OCI-LY7 (cell line): ENCODE measurements at places on chromosomes 7 and 10.

DNA sequence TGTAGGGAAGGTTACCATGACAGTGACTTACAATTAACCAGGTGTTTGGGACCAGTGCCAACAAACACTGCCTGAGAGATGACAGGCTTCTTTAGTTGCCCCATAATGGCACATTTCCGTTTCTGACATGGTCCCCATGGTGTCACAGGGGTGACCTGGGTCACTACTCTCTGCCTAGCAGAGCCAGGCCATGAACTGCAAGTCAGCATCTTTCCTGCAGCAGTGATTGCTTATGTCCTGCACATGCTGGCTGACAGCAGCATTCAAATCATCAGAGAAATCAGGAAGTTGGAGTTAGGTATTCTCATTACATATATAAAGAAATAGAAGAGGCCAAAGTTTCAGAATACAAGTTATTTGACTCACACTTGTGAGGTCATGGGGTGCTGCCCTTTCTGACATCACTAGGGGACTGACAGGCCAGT, 47.1 kb upstream of the ZNRF2 start:
- DNase-seq: peak; percentile 54

- DNase-seq: no peak
These were observed 7.1 kb upstream of the TEX36 start for GRCh38 chr10:125689955-125690569.

- DNase-seq: no peak
These were observed 15.3 kb upstream of the PAX2 start for GRCh38 chr10:100729862-100730724.

DNA sequence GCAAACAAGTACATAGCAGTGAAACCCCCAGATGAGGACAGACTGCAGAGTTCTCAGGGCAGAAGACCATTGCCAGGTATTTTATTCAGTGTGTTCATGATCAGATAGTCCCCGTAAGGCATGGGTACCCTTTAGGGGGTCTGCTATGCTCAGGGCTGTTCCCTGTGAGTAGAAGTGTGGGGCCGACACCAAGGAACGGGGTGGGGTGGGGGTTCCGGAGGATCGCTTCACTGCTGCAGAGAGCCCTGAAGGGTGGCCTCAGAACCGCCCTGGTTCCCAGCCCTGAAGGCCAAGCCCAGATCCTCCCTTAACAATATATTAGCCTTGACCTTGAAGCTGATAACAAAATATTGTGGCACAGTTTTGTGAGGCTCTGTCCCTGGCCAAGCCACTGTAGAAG, 89.6 kb downstream of the ACTR3B start:
- no peak for DNase-seq

DNA sequence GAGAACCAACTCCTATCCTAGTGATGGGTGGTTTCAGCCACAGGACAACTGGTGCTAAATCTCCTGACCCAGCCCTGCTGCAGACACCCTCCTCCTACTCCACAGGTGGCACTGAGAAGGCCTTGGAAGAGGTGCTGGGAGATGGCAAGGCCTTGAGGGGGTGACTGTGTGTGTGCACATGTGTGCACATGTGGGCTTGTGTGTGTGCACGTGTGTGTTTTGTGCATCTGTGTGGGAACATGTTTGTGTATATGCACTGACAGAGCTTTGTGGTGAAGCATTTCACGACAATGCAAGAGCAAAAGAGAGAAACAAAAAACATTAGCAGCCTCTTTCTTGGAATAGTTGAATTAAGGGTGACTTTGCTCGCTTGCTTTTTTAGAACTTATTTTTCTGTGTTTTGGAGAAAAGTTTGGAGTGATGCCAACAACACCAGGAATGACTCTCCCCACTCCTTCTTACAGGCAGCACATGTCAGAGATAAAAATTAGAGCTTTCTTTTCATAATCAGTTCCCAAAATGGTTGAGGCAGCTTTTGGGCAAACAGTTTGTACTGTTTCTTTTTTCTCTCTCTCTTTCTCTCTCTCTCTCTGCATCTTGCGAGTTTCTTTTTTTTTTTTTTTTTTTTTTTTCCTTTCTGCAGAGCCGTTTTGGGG, 69.5 kb downstream of the SEC61G start:
- DNase-seq: no peak

GRCh38 chr10:32937911-32938424, 20.1 kb downstream of the ITGB1 start:
- no peak for DNase-seq

GRCh38 chr10:106392778-106393177, 771.7 kb downstream of the SORCS1 start:
- DNase-seq: no peak

DNA sequence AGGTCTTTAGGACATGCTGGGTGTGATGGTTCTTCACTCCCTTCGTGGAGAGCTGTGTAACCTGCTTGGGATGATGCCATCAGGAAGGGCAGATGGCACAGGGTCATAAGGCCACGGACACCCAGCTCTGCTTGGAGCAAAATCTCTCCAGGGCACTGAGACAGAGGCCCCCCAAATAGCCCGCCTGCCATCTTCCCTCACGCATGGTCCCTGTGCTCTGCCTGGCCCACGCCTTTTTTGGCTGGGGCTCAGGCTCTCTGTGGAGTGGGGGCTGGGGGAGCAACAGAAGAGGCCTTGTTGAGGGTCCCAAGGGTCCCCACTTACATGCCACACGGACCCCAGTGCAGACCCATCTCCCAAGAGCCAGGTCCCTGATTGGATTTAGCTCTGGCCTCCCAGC, 93.3 kb upstream of the RET start:
- no peak for DNase-seq

GRCh38 chr10:2681891-2682290, 385.5 kb upstream of the PFKP start:
- no peak for DNase-seq

DNA sequence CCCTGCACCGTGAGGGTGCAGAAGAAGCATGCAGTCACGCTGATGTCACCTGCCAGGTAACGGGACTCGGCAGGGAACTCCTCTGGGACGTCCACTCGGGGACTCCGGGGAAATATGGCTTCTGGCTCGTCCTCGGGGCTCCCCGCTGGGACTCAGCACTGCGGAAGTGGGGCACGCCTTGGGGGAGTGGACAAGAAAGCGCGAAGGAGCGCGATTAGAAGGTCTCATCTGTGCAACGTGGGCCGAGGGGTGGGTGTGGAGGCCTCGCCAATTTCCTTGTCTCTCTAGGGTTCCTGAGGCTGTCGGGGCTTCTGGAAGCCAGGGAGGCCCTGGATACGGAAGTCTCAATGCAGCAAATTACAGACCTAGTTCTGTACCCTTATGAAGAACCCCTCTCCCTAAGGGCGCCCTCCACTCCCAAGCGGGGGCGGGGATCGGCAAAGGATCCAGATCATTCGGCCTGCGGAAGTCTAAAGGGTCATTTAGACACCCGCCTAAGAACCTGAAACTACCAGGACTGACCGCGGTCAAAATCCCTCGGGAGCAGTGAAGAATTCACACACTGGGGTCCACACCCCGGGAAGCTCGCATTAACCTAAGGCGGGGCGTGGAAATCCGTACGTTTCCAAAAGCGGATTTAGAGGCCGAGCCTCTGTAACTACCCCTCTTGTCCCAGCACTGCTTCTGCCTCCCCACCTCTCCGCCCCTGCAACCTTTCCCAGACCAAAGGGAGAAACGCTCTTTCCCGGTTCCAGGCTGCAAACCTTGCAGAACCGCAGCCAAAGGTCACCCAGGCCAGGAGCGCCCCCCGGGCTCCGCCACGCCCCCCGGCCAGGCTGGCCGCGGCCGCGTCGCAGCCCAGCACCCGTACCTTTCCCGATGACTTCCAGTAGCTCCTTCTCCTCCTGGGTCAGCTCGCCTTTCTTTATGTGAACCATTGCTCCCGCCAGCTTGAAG, 640 bp downstream of the ANKMY2 start:
- DNase-seq: peak; percentile 55

GRCh38 chr10:71750124-71750841, 23.0 kb downstream of the VSIR start:
- DNase-seq: no peak

DNA sequence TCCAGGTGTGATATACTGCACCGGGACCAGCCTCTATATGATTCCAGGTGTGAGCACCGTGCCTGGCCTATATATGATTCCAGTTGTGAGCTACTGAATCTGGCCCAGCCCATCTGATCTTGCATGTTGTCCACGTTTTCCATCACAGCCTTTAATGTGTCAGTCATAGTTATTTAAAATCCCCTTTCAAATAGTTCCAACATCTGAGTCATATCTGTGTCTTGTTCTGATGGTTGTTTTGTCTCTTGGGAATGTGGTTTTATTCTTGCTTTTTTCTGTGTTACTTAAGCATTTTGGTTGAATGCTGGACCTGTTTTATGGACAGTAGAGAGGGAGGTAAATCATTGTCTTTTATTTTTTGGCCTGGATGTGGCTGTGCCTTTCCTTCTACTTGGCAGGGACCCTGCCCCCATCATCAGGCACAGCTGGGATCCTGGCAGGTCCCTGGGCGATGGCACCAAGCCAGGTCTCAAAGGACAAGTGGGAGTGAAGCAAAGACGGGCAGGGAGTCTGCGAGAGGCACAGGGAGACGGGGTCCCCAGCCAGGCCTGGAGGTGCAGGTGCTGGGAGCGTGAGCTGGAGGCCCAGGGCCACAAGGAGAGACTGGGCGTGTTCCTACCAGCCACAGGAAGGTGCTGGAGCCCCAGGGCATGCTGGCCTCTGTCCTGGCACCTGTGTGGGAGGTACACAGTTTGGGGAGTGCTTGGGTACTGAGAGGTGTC, 94.7 kb downstream of the DYNC2I1 start:
- DNase-seq: no peak

DNA sequence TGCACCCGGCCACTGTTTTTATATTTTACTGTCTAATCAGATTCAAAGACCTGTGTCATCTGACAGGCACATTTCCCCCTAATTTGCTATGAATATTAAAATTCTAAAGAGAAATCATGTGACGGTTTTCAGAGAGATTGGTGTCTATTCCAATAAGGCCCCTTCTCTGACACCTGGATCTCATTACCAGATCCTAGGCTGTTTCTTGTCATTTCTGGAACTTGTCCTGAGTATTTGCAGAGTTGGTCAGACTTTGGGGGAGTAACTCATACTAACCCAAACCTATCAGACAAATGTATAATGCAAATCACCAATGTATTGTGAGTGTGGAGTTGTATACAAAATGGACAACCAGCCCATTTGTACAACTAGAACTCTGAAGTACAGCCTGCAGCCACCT, 29.5 kb downstream of the MYO1G start:
- no peak for DNase-seq

GRCh38 chr7:36929791-36930190, 205.5 kb upstream of the AOAH start:
- no peak for DNase-seq

DNA sequence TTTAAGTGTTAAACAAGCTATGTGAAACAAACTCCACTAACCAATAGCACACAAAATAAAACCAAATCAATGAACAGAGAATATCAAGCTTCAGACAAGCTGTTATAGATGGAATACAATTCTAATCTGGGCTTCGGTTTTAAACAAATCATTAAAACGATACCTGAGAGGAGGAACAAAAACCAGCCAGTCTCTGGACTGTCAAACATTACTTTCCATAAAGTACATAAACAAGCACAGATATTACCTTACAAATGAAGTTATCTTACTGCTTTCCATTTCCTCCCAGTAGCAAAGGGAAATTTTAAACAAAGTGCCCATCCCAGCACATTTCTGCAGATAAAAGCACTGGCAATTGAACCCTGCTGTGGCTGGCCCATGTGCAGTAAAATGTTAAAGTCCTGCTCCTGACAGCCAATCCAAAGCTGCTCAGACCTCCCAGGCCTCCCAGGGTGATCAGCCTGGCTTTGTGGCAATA, 128.0 kb downstream of the NRCAM start:
- DNase-seq: no peak

- no peak for DNase-seq
These were observed 35.1 kb downstream of the GUSB start for GRCh38 chr7:65946904-65947303.

GRCh38 chr7:100571829-100572116, 1.9 kb downstream of the SAP25 start:
- no peak for DNase-seq

GRCh38 chr7:126657599-126658358, 595.0 kb downstream of the GRM8 start:
- DNase-seq: peak; percentile 1

- DNase-seq: no peak
These were observed 4.1 kb downstream of the ATG9B start for GRCh38 chr7:151020231-151020630.

DNA sequence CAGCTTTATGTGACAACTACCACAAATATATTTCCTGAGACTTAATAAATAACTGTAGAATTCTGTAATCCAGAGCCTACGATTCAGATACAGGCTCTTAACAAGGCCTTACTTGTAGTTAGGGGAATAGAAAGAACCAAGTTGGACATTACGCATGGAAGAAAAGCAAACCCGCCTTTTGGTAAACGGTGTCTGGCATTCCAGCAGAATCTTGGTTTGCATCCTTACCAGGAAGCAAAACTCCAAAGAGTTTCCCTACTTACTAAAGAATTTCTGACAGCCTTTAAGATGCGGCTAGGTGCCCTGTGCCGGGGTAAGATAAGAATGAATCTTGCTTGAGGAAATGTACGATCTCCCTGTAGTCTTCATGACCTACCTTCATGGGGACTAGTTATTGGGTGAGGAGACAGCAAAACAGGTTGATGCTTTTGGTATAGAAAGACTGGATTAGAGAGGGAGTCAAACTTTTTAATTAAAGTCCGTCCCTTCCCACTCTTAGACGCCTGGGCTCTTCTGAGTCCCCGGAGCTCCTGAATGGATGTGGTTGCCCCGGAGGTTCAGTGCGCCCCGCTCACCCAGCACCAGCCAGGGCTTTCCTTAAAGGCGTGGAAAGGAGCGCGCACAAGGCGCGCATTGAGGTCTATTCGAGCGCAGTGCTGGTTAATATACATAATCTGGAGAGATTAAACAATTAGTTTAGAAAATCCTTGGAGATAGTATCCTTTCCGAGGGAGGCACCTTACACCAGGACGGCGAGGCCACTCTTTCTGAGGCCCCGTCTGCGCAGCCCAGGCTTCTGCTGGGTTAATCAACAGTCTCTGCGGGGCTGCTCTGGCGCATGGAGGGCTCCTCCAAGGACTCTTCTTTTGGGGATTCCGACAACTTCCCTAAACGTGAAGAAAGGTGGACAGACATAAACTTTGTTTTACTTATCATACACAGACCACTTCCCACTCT, 11.5 kb downstream of the PTF1A start:
- DNase-seq: no peak

- no peak for DNase-seq
These were observed 68.5 kb upstream of the OPALIN start for GRCh38 chr10:96427291-96427690.

DNA sequence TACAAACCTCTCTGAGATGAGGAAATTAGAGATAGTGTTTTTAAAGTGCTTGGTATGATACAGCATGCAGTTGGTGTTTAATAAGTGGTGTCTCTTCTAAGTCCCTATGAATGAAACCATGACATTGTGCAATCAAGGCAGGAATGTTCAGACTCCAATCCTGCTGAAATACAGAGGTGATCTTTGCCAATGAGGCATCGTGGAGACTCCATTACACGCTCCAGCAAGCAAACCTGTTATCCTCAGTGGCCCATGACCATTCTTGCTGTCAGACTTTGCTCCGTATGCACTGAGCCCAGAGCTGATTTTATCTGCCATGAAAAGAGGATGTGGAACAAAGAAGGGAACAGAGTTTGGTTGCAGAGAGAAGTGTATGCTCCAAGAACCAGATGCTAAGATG, 47.3 kb downstream of the CDHR3 start:
- DNase-seq: peak; percentile 17

- DNase-seq: peak; percentile 80
These were observed 270.3 kb downstream of the ELFN1 start for GRCh38 chr7:1940402-1940786.

- no peak for DNase-seq
These were observed 622 bp upstream of the P4HA1 start for GRCh38 chr10:73097305-73097670.
